DMS79 (cell line): ENCODE measurements at places on chromosomes 11 and 22.

GRCh38 chr11:128772814-128773213 lies 78.9 kb downstream of the FLI1 start:
- DNase-seq, result peak; percentile 98

GRCh38 chr22:40368836-40369235 lies 1.6 kb upstream of the SGSM3 start:
- no peak for DNase-seq

DNA sequence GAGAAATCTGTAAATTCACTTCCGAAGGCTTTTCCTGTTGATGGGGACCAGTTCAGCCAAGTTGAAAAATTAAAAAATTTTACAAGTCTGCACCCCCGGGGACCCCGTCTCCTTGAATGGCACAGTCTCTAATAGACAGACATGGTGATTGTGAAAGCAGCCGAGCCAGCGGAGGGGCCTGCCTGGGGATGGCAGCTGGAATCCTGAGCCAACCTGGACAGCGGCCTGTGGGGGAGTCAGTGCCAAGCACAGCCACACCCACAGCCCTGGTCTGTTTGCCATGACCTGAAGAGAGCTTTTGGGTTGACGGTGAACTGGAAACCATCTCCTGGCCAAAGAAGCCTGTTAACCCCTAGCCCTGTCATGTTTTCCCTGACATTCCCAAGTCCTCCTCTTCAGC lies 64.7 kb downstream of the PARVG start:
- DNase-seq, result no peak

- no peak for DNase-seq
Observed at GRCh38 chr11:92284107-92284506, 59.5 kb downstream of the FAT3 start.

DNA sequence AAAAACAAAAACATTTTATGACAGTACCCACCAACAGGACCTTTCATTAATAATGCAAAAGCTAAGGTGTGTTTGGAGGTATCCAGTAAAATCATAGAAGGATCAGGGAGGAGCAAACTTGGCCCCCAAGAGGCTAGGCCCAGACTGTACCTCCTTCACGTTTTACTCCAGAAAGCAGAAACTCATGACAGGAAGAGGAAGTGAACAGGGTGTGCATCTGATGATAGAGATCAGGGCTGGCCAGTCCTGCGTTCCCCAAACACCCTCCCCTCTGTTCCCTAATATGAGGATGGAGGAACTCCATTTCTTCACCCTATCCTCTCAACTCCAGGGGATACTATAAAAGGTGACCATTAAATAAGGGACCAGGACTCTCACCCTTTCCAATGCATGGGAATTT lies 10.2 kb upstream of the MS4A12 start:
- DNase-seq, result no peak

DNA sequence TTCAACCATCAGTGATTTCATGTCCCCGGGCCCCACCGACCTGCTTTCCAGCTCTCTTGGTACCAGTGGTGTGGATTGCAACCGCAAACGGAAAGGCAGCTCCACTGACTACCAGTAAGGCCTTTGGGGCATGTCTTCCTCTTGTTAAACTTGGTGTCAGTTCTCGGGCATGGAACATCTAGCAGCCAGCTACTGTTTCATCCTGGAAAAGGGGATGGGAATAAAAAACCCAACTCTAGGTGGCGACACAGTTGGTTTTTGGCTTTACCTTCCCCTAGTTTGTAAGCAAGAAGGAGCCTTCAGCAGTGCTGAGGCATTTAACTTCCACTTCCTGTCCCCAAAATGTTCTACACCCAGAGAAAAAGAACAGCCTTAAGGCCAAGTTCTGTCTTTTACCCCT lies 76.7 kb downstream of the BMAL1 start:
- no peak for DNase-seq

DNA sequence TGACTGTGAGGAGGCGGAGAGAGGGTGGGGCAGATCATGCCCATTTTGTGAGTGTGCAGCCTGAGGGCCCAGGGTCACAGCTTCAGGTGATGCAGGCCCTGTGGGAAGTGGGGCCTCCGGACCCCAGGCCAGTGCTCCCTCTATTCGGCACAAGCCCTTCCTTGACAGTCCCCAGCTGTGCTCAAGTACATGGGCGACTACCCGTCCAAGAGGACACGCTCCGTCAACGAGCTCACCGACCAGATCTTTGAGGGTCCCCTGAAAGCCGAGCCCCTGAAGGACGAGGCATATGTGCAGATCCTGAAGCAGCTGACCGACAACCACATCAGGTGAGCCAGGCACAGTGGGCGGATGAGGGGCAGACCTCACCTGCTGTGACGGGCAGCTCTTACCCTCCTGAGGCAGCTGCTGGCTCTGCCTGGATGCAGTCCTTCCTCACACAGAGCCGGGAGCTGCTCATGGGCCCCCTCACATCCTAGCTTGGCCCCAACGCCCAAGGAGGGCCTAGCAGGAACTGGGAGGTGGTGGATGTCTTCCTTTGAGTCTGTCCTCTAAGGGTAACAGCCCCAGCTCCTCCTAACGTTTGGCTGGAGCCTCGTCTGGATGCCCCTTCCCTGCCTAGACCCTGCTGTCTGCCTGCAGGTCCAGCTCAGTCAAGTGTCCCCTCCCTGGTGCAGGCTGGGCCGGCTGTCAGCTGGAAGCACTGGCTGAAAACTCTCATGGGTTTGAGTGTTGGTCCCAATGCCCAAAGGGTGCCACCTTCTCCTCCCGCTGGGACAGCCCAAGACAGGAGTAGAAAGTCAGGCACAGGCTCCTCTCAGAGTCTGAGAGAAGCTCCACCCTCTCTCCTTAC lies 76.1 kb downstream of the MYO7A start:
- no peak for DNase-seq

DNA sequence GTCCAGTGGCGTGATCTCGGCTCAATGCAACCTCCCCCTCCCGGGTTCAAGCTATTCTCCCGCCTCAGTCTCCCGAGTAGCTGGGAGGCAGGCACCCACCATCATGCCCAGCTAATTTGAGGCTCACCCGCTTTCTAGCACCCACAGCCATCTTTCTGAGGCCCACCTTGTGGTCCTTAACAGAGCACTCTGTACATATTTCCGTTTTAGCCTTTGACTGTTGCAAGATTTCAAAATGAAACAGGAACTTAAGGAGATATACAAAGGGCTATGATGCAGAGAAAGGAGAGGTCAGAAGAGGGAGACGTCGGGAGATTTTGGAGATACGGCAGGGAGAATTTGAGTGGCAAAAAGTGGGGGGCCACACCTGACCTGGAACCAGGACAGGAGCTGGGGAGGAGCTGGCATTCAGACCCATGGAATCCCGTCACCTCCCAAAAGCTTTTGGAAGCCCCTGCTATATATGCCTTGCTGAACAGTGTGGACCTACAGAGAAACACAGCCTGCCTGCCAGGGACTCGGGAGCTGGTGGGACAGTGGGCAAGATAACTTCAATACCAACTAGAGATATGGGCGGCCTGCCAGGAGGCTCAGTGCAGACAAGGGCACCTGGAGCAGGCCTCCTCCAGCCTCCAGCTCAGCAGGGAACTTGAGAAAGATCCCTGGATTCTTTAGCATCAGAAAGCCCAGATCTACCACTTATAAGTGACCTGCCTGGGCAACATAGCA lies 8.0 kb upstream of the CLCF1 start:
- no peak for DNase-seq

DNA sequence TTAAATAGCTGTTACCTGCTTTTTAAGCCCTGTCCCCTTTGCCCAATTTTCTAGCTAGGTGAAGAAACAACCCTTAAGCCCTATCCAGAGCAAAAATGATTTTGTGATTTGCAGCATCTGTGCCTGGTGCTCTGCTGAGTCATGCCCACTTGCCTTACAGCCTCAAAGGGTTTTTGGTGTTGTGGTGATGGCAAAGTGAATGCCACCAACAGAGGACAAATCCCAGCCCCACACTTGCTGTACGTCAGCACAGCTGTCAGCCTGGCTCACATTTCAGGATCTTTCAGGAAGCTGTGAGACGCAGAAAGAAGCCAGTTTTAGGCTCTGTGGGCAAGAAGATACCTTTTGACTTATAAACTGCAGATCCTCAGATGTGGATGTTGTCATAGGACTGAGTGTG lies 401.7 kb downstream of the TENM4 start:
- no peak for DNase-seq

DNA sequence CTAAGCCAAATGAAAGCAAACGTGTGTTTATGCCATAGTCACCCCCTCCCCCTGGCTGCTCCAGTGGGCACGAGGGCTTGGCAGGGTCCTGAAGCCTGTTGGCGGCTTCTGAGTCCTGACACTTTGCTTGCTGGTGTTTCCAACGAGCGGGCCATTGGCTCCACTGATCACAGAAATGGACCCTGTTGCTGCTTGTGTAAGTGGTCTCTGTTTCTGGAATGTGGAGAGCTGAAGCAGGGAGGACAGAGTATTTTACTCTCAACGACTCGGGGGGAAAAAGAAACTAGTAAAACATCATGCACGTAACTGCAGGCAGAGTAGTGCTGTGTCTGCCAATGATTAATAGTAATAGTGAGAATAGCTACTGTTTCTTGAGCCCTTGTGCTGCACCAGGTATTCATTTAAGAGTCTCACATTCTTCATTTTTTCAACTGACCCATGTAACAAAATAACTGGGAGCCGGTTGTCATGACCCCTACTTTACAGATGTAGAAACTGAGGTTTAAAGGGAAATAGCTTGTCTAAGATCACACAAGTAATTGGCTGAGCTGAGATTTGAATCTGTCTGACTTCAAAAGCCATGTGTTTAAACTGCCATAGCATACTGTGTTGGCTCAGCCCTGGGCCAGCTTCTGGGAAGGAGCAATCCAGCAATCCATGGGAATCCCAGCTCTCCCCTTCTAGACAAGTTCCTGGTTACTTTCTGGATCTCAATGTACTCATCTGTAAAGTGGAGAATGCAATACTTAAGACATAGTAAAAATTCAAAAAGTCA lies 526.7 kb downstream of the INSC start:
- DNase-seq, result no peak

DNA sequence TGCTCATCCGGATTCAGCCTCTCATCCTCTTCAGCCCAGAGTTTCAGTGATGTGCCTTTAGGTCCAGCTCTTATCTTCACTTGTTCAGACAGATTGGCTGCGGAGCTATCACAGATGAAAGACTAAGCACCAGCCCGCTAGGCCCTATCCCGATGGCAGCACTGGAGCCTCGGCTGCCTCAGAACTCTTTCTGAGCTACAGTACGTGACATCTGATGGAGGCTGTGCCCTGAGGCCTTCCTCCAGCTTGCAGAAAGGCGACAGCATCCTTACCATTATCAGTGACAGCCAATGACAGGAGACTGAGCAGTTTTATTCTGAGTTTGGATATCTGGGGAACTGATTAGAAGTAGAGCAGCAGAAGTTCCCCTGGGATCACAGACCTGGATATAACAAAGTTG lies 4.0 kb downstream of the OR8B8 start:
- DNase-seq, result no peak

DNA sequence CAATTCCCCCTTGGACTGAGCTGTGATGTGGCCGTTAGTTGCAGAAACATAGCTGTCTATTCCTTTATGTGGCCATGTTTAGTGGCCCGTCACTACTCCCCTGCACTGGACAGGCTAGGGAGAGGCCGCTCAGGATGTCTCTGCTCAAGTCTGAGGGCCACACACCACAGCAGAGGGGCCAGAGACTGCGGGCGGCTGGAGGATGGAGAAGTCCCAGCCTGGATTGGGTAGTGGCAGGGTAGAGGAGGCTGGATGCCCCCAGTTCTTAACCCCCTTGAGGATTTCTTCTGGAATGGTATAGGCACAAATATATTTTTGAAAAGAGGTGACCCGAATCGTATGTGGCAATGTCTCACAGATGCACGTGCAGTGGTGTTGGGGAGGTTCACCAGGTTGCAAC lies 116.4 kb upstream of the B3GAT1 start:
- no peak for DNase-seq

- DNase-seq, result no peak
Observed at GRCh38 chr22:41979423-41980250, 10.4 kb downstream of the SEPTIN3 start.
